Amniotic stem cell (primary cell): ENCODE measurements at places on chromosomes 6 and 20.

DNA sequence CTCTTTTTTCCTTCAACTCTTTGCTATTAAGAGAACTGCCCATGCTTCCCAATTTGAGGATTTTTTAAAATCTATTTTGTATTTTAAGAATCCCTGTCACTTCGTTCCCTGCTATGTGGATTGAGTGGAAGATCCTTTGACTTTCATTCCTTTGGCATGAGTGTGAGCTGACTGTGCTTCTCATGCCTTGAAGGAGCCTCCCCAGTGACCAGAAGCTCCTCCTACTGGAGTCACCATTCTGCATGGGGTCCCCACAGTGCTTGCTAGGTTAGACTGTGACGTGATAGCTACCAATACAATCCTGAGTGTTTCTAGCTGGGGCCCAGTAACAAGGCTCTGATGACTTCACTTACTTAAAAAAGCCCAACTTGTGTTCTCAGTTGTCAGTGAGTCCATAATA, 104.4 kb upstream of the LAMP5 start:
- DNase-seq, result no peak

DNA sequence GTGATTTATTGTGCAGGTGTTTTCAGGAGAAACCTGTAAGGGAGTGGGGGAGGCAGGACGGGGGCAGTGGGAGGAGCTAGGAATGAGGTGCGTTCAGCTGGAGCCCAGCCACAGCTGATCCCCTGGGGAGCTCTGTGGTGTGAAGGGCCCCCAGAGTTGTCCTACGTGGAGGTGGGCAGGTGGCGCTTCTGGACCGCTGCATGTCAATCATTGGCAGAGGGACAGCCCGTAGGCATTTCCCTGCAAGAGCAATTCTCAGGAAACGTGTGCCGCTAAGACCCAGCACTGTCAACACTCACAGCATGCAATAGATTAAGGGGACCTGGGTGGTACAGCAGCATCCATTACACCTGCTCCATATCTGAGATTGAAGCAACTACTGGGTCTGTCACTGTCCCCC, 88.0 kb downstream of the PRND start:
- DNase-seq, result no peak

- no peak for DNase-seq
Observed at GRCh38 chr6:20409427-20409971, 7.8 kb downstream of the E2F3 start.

DNA sequence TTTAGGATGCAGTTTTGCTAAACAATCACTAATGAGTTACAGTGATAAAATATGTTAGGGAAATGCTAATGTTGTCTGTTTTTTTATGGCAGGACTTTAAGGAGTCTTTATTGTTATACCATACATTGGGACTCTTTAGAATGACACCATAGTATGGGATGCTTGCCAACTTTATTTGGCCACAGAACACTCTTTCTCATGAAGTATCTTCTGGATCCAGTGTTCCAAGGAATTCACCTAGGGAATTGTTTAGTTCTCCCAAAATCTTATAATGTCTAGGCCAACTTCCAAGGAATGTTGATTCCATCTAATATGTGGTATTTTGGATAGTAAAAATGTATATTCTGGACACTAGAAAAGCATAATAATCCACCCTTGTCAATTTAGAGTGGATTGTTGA, 3.3 kb downstream of the RIN2 start:
- no peak for DNase-seq

DNA sequence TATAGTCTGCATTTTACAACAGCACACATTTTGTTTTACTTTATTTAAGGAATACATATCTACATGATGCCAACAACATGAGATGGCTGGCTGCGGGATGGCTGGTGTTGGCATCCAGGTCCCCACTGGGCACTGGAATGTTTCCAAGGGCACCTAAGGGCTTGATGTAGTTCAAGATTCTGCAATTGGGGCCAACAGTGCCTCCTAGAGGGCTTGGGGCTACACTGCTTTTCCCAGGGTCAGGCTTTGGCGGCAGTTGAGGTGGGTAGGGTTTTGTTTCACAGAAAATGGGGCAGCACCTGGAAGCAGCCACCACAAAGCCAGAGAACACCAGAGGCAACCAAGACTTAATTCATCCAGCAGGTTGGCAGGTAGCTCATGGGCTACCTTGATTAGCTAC, 202.2 kb upstream of the PRND start:
- no peak for DNase-seq

GRCh38 chr6:74458536-74458935, 747.3 kb downstream of the COL12A1 start:
- DNase-seq, result no peak

GRCh38 chr6:138116661-138116999, 9.4 kb upstream of the PERP start:
- DNase-seq, result no peak

DNA sequence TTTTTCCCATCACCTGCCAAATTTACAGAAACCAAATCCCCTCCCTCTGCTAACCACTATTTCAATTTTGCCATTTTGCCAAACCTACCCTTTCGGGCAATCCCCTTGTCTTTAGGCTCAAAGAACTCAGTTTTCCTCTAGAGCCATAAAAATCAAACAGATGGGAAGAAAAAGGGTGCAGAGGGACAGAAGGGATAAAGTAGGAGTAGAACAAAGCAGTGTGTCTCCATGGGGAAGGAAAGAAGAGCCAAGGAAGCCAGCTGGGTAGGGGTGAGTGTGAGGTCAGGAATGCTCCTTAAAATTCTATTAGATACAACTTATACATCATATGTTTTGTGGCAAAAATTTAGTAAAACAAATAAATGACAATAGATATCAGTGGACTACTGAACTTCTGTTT, 316.5 kb downstream of the BTBD9 start:
- DNase-seq, result no peak

- DNase-seq, result no peak
Observed at GRCh38 chr6:149563928-149564325, 2.2 kb upstream of the GINM1 start.

GRCh38 chr6:141510803-141511202, 621.9 kb upstream of the GJE1 start:
- no peak for DNase-seq

DNA sequence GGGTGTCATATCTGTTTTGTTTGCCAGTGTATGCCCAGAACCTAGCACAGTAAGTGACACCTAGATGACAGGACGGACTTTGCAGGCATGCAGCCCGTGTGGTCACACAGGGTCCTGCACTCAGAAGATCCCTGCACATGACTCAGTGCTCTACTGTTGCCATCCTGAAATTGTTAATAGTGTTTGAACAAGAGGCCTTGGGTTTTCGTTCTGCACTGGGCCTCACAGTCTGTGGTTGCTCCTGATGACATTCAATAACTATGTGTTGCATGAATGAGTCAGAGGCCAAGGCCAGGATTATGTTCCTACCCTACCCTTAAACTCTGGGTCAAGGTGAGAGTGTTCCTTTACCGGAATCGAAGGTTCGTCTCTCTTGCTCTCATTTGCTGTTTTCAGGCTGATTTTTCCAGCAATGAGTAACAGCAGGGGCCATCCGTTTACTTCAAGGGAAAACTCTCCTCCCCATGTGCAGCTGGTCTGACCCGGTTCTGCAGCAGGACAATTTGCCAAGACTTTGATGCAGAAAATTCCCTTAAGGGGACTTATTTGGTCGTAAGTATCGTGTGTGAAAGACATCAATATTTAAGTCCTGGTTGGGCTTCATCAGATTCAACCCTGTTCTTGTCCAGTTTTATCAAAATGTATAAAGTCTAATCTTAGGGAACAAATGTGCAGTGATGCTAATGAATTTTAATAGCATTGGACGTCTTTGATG, 13.0 kb upstream of the PFDN4 start:
- no peak for DNase-seq

DNA sequence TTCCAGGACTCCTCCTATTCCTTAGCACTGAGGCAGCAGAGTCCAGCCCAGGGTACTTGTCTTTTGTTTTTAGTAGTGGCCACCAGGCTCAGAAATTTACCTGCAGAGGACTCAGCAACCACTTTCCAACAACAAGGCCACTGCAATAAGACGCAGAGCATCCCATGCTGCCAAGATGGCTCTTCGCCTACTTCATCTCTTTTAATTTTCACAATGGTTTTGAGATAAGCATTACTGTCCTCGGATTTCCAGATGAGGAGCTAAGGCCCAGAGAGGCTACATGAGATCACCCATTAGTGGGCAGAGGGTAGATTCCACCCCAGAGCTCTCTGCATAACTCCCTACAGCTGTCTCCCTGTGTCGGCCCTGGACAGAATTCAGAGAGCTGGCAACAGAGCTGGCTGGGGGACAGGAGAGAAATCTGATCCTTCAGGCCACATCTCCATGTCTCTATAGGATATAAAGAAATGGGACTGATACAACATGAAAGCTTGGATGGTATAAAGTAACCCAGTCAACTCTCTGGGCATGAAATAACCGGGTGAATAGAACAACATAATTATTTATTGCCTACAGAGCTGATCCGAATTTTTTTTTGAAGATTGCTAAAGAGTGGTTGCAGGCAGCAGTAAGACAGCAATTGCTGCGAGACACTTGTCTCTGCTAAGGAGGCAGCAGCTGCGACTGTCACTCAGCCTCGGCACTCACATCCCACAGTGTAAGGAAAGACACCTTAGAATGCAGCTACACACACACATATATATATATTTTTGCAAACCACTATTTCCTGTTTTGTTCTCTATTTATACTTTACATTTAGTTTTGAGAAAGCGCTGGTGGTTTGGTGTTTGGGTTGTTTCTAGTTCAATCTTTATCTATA, 37.2 kb downstream of the SCML4 start:
- no peak for DNase-seq
